ENCODE measurements at places on chromosomes 1 and 21.

DNA sequence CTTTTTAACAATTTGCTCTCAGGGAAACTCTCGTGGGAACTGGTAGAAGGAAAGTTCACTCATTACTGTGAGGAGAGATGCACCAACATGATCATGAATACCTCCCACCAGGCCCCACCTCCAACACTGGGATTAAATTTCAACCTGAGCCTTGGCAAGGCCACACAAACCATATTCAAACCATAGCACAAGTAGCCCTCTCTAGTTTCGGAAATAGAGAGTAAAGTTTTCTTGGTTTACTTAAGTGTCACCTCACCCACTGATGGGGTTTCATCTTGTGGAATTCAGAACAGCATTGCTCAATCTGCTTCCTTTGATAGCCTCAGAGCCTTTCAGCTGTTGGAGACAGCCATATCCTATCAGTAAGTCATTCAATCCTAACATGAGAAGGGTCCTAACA, 25.5 kb upstream of the CCSAP start:
- no peak for DNase-seq

DNA sequence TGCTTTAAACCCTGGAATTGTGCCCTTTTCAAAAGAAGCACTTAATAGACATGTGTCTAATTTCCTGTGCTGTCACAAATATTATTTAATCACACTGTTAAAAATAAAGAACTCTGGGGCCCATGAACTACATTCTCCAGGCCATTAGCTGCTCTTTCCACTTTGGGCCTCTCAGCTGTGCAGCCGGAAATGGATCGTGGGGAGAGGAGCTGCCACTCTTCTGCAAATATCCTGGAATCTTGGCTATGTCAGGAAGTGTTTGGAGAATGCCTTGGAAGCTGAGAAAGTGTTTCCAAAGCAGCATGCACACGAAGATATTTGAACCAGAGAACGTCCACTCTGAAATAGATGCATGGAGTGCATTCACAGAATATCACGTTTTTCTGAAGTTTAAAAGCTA, 27.5 kb upstream of the VPS26C start:
- no peak for DNase-seq

- peak; percentile 57 for DNase-seq
Observed at GRCh38 chr1:13228343-13228781, 2.4 kb upstream of the PRAMEF18 start.

DNA sequence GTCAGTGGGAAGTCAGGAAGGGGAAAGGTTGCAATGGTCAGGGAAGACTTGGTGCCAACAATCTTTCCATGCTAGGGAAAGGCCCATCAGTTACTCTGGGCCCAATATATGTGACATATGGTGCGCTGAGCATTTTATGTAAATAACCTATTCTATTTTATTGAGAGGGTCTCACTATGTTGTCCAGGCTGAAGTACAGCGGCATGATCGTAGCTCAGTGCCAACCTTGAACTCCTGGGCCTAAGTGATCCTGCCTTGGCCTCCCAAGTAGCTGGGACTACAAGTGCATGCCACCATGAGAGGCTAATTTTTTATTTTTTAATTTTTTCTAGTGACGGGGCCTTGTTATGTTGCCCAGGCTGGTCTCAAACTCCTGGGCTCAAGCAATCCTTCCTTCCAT, 6.8 kb downstream of the UQCRH start:
- no peak for DNase-seq

GRCh38 chr1:18341291-18342069, 139.2 kb upstream of the KLHDC7A start:
- DNase-seq: no peak

GRCh38 chr1:1554926-1555915, 14.8 kb upstream of the TMEM240 start:
- no peak for DNase-seq

- DNase-seq: no peak
Observed at GRCh38 chr1:223741861-223742260, 29.5 kb downstream of the CAPN2 start.

GRCh38 chr21:24272521-24272938, 1334.8 kb downstream of the MRPL39 start:
- no peak for DNase-seq

- no peak for DNase-seq
Observed at GRCh38 chr1:202004711-202005110, 5.7 kb upstream of the ELF3 start.

Measured in suppressor macrophage treated with lipopolysaccharide for 1 hour (primary cell).